Esophagus muscularis mucosa (tissue), 4 donors: ENCODE measurements at places on chromosomes 2 and 18. TPM values are rescaled to one million over a fixed set of nuclear protein-coding genes. Genes with fewer than 3 reads are reported as not detected.

STK11IP gene
- 8.9 TPM for total RNA-seq

MC5R gene
- total RNA-seq, result not detected

KLHL30 gene
- total RNA-seq, result 1.2 TPM

APOB gene
- 1.7 TPM for total RNA-seq

DNAJC5G gene
- total RNA-seq, result not detected

LYPD6B gene
- total RNA-seq, result not detected

DSC1 gene
- total RNA-seq, result not detected

GTF2A1L gene
- 22.8 TPM for total RNA-seq

FSHR gene
- total RNA-seq, result not detected

NEU2 gene
- not detected for total RNA-seq

CHRNG gene
- not detected for total RNA-seq

TRMT61B gene
- total RNA-seq, result 11.5 TPM

TRABD2A gene
- 2.5 TPM for total RNA-seq

ANKRD36 gene
- 11.1 TPM for total RNA-seq

EVX2 gene
- not detected for total RNA-seq

GDF7 gene
- total RNA-seq, result 7.8 TPM

SOX11 gene
- total RNA-seq, result 0.29 TPM

CFAP210 gene
- not detected for total RNA-seq

PJVK gene
- total RNA-seq, result 1.8 TPM

B4GALT6 gene
- total RNA-seq, result 12.0 TPM

VSNL1 gene
- 4.6 TPM for total RNA-seq

RBKS gene
- 5.8 TPM for total RNA-seq

BABAM2 gene
- total RNA-seq, result 35.7 TPM

UGT1A5 gene
- total RNA-seq, result not detected

IAH1 gene
- total RNA-seq, result 101 TPM

ARHGEF33 gene
- 0.66 TPM for total RNA-seq

DES gene
- total RNA-seq, result 23,770 TPM
